NCI-H446 treated with DMSO at 0.1 percent for 48 hours (cell line): ENCODE measurements at places on chromosomes 2 and 18.
A peak's percentile ranks its signal among the peaks of the same experiment; 100 is the strongest.

DNA sequence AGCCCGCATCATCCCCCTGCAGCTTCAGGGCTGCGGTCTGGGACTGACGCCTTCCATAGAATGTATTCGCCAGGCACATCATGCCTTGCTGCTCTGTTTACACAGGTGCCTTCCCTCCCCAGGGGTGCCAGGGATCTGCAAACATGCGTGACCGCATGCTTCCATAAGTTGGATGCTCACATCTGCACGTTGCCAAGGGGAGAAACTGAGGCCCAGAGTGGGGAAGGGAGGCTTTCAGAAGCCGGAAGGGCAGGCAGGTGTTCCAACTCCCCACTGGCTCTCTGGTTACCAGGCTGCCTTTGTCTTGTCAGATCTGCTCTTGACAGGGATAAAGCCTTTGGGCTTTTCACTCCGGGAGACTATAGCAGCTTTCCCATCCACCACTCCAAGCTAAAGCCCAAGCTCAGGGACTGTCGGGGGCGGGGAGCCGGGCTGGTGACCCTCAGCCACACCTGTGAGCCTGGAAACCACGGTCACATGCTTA is 125.8 kb upstream of the TNP1 start:
- no peak for DNase-seq

DNA sequence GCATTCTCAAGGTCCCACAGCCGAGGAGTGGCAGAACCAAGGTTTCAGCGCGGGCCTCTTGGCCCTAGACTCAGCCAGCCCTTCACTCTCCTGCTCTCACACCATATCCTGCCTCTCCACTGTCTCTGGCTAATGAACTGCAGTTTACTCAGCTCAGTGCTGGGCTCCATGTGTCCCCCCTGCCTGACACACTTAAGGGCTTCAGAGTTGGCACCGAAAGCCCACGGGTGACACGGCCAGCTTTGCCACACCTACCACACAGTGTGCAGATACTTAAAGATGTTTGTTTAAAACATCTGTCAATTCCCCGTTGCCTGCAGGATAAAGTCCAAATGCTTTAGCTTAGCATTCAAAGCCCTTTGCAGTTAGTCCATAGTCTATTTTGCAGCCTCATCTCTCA is 241.2 kb downstream of the SEPTIN10 start:
- no peak for DNase-seq

DNA sequence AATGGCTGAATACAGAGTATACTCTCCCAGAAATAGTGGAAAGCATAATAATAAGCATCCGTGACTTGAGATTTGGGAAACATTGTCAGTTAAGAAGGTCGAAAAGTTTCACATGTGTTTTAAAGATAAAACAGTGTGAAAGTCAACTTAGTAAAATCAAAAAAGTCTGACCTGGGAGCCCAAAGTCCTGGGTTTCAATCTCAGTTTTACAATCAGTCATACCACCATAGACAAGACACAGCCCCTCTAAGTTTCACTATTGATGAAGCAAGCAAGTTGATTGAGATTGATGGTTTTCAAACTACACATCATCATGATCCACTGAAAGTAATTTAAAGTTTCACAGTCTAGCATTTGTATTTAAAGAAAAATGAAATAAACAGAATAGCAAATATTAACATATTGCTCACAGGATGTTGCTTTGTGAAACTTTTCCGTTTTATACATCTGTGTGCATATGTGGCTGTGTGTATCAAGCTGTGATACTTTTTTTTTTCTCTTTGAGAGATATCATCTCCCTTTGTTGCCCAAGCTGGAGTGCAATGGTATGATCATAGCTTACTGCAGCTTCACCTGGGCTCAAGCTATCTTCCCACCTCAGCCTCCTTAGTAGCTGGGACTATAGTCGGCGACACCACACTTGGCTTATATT is 71.1 kb downstream of the PIK3C3 start:
- no peak for DNase-seq

GRCh38 chr2:150425121-150425955 is 62.1 kb downstream of the RND3 start:
- DNase-seq = no peak

- DNase-seq = peak; percentile 19
Measured at GRCh38 chr2:66733364-66733999, 298.6 kb downstream of the MEIS1 start.

- no peak for DNase-seq
Measured at GRCh38 chr2:127649684-127650040, 3.7 kb downstream of the GPR17 start.

- DNase-seq = no peak
Measured at GRCh38 chr18:70047931-70048603, 100.4 kb upstream of the CD226 start.

- peak; percentile 46 for DNase-seq
Measured at GRCh38 chr2:240956171-240956934, 42.1 kb upstream of the SNED1 start.

DNA sequence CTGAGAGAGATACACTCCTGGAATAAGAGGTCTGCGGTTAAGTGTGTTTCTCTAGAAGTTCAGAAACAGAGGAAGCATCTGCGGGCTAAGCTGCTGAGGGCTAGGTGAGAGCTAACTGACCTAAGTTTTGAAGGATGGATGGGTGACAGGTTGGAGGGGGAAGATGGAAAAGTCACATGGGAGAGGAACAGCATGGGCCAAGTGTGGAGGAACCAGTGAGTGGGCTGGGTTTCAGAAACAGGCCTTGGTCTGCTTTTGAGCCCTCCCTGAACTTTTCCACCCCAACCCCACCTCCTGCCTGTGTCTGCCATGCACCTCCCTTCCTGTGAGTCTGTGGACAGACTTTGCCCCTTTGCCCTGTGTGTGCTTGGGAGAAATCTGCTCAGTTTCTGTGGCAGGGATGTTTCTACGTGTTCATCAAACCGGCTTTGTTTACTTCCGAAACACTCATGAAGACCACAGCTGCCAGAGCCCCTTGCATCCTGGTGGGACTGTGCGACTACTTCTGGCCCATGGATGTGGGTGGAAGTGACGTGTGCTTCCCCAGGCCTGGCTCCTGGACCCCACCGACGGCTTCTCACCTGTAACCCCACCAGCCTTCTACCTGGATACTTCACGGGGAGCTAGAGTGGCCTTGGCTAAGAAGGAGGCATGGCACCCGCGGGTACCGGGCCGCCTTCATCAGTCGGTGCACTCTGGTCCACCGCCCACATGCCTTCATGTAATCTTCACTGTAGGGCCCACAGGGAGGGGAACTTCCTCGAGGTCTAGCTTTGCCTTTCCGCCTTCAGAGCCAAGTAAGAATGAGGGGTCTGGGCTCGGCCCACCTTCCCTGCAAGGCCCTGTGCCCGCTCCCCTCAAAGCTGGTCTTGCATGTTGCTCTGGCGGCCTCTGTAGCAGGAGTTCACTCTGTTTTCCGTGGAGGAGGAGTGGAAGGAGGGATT is 1.4 kb upstream of the HPCAL1 start:
- DNase-seq = no peak

GRCh38 chr2:136327162-136327852 is 209.4 kb upstream of the CXCR4 start:
- DNase-seq = no peak

DNA sequence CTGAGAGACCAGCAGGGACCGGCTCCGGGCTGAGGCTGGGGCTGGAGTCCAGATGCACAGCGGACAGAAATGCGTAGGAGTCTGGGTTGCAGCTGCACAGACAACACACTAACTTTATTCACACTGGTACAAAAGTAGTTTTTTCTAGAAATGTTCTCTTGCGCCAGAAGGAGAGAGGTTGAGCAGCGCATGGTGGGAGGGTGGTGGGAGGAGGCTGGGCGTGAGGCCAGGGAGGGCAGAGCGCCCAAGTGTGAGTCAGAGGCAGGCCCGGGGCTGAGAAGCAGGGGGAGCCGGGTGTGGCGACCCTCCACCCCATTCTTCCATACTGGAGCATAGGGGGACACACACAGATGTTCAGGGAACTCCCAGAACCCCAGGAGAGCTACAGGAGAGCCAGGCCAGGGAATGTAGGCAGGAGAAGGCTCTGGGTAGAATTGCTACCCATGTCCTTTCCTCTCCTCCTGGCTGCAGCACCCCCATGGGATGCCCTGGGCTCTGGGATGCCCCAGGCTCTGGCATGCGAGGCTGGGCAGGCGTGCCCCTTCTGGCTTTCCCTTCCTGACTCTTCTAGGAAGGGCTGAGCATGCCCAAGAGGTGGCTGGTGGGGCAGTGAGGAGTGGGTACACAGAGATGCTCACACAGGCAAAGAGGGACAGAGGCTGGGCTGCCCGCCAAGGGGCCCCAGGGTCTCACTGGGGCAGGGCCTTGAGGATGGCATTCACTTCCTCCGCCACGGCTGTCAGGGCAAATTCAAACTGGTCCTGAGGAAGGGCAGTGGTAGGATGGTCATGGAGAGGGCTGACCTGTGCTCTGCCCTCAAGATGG is 10.6 kb downstream of the DNAJB2 start:
- DNase-seq = peak; percentile 67

DNA sequence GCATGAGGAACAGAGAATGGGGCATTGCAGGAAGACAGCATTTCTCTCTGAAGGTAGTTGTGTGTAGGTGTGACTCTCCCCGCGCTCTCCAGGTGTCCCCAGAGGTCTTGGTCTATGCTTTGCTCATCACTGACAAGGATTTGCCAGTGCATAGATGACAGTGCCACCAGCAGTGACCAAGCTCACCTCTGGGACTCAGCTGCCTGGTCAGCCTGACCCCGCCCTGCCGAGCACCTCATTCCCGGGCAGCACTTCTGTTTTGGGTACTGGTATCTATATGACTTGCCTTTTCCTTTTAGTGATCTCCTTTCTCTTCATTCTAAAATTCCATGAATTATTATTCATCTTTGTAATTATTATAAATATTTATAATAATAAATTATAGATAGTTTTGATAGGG is 59.1 kb downstream of the GBX2 start:
- no peak for DNase-seq

DNA sequence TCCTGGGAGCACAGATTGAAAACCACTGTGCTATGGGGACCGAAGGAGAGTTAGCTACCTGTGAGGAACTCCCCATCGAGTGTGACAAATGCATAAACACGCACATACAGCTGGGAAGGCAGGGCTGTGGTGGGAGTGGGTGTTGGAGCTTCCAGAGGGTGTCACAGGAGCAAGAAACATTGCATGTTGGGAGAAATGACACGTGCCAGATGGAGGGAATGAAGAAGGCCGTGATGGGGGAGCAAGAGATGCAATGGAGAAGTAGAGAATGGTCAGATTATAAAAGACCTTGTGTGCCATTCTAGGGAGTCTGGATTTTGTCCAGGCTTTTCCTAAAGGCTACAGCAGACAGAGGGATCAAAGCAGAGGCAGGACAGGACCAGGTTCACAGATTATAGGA is 91.1 kb upstream of the NDUFV2 start:
- no peak for DNase-seq

DNA sequence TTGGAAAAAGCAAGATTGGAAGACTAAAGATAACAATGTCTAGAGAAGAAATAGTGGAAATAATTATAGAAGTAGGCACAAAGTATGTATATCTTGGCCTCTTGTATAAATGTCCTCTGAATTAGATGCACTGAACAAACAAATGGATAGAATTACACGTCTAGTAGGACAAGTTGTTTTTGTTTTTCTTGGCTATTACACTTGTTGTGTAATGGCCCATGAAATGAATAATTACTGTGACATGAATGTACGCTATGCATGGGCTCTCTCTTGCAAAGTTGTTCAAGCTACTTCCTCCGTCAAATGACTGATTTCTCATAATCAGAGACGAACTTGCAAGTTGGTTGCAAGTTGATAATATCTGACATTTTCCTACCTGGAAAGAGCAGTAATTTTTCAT is 126.2 kb downstream of the PDE1A start:
- DNase-seq = peak; percentile 93

- DNase-seq = no peak
Measured at GRCh38 chr2:174807931-174808330, 43.7 kb upstream of the CHRNA1 start.

- DNase-seq = peak; percentile 44
Measured at GRCh38 chr2:233867993-233868532, at the start of gene MSL3B. Gene MSL3B (minus strand): TSS chr2:233868386.

DNA sequence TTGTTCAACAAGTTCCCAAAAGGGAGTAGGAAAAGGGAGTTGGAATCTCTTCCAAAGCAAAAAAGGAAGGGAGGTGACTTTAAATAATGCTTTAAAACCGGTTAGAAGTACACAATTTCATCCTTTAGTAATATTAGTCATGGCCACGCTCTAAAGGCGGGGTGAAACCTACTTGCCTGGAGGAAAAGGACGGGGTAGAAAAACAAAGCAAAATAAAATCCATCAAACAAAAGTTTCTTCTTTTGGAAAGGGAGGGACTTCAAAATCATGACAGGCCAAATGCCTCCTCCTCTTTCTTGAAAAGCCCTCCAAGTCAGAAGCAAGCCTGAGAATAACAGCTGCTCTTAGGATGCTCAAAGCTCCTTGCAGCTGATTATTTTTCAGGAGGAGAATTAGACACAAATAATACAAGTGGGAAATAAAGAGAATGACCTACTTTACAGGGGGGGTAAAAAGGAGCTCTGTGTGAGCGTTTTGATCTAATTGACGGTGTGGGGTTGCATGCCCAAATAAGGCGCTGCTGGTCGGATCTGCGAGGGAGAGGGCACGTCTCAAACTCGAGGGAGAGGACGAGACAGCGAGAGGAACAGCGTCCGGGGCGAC is 1.8 kb upstream of the NPAS2 start:
- no peak for DNase-seq

GRCh38 chr18:31679133-31679742 is 5.1 kb downstream of the B4GALT6 start:
- no peak for DNase-seq

GRCh38 chr2:75560022-75560767 is 544 bp downstream of the EVA1A start:
- DNase-seq = no peak

- no peak for DNase-seq
Measured at GRCh38 chr2:198277181-198277580, 472.8 kb downstream of the PLCL1 start.

- no peak for DNase-seq
Measured at GRCh38 chr2:233964581-233964980, 47.4 kb downstream of the TRPM8 start.

- no peak for DNase-seq
Measured at GRCh38 chr2:140869925-140870324, 1260.9 kb downstream of the LRP1B start.

- no peak for DNase-seq
Measured at GRCh38 chr2:73205611-73206010, 3.2 kb downstream of the NOTO start.

- no peak for DNase-seq
Measured at GRCh38 chr2:152763651-152764050, 45.2 kb downstream of the ARL6IP6 start.

DNA sequence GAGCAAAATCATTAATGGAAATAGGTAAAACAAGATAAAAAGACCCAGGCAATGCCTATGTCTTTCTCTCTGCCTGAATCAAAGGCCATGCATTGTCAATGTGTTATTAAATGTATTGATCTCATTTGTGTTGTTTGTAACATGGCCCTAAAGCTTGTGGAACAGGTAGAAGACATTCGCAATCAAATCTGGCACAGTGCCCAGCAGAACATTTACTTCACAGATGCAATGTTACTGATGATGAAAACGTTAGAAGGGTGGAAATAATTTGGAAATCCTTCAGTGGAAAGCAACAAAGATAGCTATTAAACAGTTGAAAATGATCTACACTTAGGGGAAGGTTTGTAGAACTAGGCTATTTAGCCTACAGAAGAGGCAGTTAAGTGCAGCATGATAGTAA is 368.2 kb downstream of the EPHA4 start:
- no peak for DNase-seq

GRCh38 chr2:162317861-162318327 is 590 bp downstream of the IFIH1 start:
- DNase-seq = no peak
